ENCODE measurements at places on chromosomes 7 and 10.
A peak's percentile ranks its signal among the peaks of the same experiment; 100 is the strongest.

GRCh38 chr7:6528401-6529130 lies 22.7 kb downstream of the GRID2IP start:
- DNase-seq, result no peak

GRCh38 chr7:55887821-55888247 lies 578 bp downstream of the ZNF713 start:
- DNase-seq, result peak; percentile 19

DNA sequence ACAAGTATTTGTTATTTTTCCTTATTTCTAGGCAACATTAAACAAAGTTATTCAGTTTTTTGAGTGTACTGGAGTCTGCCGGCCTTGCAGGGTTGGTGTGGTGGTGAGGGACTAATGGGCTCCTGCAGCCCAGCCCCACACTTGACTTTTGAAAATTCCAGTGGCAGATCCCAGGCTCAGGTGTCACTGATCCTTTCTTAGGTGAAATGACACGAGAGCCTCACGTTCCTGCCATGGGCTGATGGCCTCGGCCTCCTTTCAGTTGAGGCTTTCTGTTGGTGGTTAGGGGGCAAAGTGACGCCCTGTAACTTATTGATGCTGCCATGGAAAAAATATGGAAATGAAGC lies 117.9 kb downstream of the NKX6-2 start:
- DNase-seq, result no peak

GRCh38 chr10:80421707-80422536 lies 13.6 kb downstream of the PRXL2A start:
- DNase-seq, result no peak

- no peak for DNase-seq
Observed at GRCh38 chr7:130943981-130944380, 210.0 kb upstream of the KLF14 start.

- DNase-seq, result no peak
Observed at GRCh38 chr10:87090779-87091178, 3.9 kb downstream of the GLUD1 start.

DNA sequence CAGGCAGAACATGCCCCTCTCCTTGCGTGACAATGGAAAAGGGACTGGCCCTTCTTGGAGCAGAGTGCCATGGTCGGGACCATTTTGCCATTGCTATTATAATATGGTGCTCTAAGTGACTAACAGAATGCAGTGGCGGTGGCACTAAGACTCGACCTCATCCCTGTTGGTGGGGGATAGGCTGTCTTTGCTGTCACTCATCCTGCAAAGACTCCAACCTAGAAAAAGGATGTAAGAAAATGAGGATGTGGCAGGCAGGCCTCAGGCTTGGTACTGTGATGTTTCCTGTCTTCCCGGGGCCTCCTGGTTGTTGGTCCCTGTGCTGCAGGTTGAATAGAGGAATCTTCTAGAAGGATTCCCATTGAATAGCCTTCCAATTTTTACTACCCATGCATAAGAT lies 18.6 kb downstream of the BLNK start:
- DNase-seq, result no peak

GRCh38 chr10:131792809-131793208 lies 108.0 kb upstream of the PPP2R2D start:
- no peak for DNase-seq

DNA sequence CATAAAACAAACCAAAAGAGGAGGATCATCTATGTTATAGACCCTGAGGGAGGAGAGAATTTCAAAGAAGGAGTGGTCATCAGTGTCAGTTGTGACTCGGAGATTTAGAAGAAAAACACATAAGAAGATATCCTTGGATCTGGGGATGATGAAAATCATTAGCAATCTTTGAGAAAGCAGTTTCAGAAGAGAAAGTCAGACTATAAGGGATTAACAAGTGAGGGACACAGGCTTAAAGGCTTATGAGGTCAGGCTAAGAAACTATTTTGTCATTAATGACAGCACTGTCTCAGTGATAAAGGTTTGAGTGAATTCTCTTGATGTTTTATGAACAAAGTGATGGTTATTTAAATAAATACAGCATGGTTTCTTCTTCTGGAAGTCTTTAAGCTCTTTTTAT lies 6.1 kb upstream of the GPR85 start:
- no peak for DNase-seq

DNA sequence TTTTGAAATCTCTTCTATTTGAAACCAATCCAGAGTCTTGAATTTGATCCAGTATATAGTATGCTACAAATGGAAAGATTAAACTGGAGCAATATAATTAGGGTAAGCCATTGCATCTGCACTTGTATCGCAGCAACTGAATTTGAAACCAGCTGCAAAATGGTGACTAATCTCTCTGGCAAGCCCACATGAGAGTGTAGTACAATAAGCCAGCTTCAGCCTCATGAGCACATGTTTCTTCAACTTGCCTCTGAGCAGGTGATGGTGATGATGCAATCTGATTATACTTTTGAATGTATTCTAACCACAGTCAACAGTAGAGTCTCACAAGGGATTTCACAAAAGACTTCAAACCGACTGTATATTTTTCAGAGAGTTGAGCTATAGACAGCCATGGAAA lies 829 bp upstream of the RPA3 start:
- DNase-seq, result peak; percentile 75

- DNase-seq, result peak; percentile 75
Observed at GRCh38 chr10:77428691-77429395, 208.8 kb downstream of the KCNMA1 start.

DNA sequence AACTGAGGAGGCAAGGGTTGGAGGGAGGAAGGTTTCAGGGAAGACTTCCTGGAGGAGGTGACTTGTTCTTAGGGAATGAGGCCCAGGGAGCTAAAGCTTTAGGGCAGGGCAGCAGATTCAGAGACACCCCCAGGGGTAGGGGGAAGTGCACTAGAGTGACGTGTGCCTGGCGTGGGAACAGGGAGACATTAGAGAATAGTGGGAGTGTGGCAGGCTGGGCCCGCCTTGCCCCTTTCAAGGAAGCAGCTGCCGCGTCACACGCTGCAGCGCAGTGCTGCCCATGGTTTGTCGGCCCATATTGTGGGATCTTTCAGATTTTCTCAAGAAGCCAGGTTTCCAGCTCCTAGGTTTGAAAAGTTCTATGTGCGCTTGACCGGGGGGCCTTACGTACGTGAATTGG lies 139.4 kb downstream of the LHPP start:
- no peak for DNase-seq

- no peak for DNase-seq
Observed at GRCh38 chr7:157690058-157690832, 353.4 kb downstream of the DNAJB6 start.

- DNase-seq, result no peak
Observed at GRCh38 chr10:77349226-77349625, 288.4 kb downstream of the KCNMA1 start.

- DNase-seq, result peak; percentile 48
Observed at GRCh38 chr10:69048103-69048502, 39.8 kb upstream of the SRGN start.

DNA sequence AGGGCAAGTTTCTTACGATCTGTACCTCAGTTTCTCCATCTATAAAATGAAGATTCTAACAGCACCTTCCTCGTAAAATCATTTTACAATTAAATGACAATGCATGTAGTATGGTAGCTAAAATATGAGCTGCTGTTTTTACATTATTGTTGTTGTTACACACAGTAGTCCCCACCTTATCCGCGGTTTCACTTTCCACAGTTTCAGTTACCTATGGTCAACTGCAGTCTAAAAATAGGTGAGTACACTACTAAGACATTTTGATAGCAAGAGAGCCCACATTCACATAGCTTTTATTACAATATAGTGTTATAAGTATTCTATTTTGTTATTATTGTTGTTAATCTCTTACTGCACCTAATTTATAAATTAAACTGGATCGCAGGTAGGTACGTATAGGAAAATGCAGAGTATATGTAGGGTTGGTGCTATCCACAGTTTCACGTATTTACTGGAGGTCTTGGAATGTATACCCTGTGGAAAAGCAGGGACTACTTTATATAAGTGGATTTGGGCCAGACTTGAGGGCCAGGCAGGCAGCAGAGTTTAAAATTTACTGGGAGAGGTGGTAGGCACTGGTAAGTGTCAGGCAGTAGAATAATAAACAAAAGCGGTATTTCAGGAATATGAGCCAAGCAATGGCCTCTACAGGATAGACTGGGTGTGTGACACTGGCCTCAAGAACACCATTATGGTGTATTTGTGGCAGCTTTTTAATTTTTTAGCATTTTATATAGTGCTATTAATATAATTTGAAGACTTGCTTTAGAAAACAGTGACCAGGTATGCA lies 10.2 kb downstream of the DNMBP start:
- DNase-seq, result no peak

- DNase-seq, result no peak
Observed at GRCh38 chr10:106252541-106252940, 912.0 kb downstream of the SORCS1 start.

GRCh38 chr7:93779115-93779514 lies 111.4 kb downstream of the TFPI2 start:
- DNase-seq, result no peak

DNA sequence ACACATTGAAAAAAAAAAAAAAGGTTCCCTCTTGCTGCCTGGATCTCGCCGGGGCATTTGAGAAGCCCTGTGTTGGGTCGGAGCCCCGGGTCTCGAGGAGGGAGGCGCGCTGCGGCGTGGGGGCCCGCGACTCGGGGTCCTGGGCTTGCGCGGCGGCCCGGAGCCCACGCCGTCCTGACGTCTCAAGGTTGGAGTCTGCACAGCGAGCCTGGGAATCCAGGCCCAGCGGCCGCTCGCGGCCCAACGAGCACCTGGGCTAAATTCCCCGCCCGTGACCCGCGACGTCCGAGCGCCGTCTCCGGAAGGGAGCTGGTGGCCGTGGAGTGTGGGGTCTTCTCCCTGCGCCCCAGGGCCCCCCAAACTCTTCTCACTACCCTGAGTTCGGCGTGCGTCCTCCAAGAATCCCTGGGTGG lies 1.4 kb upstream of the CTBP2 start:
- DNase-seq, result no peak

- no peak for DNase-seq
Observed at GRCh38 chr7:129225931-129226572, 1.2 kb downstream of the AHCYL2 start.

- DNase-seq, result no peak
Observed at GRCh38 chr10:93790439-93790838, 32.7 kb downstream of the LGI1 start.

- no peak for DNase-seq
Observed at GRCh38 chr7:116554911-116555310, 30.1 kb downstream of the CAV1 start.

- no peak for DNase-seq
Observed at GRCh38 chr10:89450901-89451300, 36.5 kb downstream of the IFIT5 start.

GRCh38 chr7:100088621-100089457 lies at the start of gene COPS6:
Gene COPS6 (plus strand): TSS chr7:100088969. CDS start chr7:100088991, 22 bp downstream.
- peak; percentile 87 for DNase-seq

GRCh38 chr7:157827045-157827862 lies 490.4 kb downstream of the DNAJB6 start:
- DNase-seq, result no peak

GRCh38 chr10:14124941-14125340 lies 205.8 kb downstream of the FRMD4A start:
- peak; percentile 28 for DNase-seq

DNA sequence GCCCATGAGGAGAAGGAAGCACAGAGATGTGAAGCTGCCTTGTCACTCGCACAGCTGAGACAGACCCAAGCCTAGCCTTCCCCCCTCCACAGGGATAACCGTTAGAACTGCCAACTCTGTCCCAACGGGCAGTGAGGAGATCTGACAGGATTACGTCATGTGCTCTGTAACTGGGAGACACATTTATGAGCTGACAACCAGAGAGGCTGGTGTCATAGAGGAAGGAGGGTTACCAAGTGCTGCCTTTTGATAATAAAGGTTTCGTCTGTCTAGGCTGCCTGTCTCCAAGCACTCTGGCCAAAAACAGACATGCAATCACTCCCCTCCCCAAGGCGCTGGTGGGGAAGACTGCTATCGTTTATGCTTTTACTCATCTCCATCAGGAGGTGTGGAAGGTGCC lies 165.9 kb downstream of the PLXNA4 start:
- peak; percentile 56 for DNase-seq

DNA sequence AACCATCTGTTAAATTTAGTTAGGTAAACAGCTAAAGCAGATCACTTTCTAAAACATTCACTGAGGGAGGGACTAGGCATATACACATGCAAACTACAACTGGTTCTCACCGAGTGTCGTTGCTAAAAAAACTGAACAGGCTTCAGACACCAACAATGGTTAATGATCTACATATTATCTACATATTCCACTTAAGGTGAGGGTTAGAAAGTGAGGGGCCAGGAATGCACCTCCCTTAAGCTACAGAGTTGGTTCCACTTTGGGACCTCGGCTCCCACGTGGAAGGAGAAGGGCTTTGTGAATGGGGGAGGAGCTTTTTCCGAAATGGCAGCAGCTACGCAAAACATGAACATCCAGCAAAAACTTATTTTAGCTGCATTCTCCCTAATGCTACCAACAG lies 5.8 kb downstream of the CTBP2 start:
- no peak for DNase-seq

DNA sequence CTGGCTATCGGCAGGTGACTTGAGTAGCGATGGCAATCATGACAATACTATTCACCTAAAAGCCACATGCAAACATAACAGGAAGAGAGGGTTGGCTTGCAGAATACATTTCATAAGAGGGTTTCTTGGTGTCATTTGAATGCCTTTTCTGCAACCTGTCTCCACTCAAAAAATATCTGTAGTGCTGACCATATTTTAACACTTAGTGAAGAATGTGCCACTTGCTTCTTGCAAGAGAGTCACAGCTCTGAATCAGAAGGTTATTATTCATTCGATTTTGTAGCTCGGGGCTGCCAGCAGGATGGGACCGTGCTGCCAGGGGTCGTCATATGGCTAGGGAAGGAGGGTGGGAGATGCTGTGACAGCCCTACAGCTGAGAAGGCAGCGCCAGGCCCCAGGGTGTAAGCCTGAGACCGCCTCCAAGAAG lies 152.0 kb upstream of the PITRM1 start:
- peak; percentile 16 for DNase-seq

DNA sequence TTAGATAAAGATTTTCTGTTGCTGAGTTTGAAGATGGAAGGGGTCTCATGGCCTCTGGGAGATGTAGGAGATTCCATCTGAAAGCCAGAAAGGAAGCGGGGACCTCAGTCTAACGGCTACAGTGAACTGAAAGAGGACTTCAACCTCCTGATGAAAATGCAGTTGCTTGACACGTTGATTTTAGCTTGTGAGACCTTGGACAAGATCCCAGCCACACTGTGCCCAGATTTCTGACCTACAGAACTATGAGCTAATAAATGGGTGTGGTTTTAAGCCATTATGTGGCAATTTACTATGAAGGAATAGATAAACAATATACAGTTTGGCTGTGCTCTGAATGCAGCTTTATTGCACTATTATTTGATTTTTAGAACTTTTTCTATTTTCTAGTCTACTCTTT lies 342.3 kb upstream of the SEMA3D start:
- peak; percentile 9 for DNase-seq
